ENCODE measurements at places on chromosomes 6 and 20.

DNA sequence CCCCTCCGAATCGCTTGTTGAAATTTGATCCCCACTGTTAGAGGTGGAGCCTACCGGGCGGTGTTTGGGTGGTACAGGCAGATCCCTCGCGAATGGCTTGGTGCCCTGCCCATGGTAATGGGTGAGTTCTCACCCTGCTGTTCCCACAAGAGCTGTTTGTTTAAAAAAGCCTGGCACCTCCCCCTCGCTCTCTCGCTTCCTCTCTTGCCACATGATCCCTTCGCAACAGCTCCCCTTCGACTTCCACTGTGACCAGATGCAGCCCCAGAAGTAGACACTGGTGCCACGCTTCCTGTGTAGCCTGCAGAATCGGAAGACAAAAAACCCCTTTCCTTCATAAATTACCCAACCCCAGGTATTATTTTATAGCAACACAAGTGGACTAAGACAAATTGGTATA lies 292.2 kb upstream of the QKI start:
- DNase-seq = no peak

GRCh38 chr20:646868-647233 lies 6.1 kb downstream of the SRXN1 start:
- no peak for DNase-seq

DNA sequence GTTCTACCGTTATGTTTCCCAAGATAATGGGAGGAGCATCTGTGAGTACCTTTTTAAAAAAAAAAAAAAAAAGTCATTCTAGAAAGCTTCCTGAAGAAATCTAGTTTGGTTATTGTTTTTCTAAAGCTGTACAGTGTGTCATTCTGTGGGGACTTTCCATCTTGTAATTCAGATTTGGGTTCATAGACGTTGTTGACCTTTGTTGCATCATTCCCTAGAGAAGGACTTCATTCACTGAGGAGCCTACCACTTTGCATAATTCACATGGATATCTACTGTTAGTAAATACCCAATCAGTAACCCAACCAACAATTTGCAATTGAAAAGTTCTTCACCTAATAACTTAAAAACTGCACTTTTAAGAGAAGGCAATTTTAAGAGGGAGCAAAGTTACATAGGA lies 60.1 kb downstream of the RPP40 start:
- DNase-seq = no peak

DNA sequence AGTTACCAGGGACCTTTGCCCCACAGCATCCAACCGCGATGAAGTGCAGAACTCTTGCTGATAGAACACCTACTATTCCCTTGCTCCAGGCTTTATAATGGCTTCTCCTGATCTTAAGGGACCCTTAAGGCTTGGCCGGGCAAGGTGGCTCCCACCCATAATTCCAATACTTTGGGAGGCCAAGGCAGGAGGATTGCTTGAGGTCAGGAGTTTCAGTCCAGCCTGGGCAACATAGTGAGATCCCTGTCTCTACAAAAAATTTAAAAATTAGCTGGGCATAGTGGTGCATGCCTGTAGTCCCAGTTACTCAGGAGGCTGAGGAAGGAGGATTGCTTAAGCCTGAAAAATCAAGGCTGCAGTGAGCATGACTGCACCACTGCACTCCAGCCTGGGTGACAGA lies 68.8 kb downstream of the GCNT2 start:
- no peak for DNase-seq

DNA sequence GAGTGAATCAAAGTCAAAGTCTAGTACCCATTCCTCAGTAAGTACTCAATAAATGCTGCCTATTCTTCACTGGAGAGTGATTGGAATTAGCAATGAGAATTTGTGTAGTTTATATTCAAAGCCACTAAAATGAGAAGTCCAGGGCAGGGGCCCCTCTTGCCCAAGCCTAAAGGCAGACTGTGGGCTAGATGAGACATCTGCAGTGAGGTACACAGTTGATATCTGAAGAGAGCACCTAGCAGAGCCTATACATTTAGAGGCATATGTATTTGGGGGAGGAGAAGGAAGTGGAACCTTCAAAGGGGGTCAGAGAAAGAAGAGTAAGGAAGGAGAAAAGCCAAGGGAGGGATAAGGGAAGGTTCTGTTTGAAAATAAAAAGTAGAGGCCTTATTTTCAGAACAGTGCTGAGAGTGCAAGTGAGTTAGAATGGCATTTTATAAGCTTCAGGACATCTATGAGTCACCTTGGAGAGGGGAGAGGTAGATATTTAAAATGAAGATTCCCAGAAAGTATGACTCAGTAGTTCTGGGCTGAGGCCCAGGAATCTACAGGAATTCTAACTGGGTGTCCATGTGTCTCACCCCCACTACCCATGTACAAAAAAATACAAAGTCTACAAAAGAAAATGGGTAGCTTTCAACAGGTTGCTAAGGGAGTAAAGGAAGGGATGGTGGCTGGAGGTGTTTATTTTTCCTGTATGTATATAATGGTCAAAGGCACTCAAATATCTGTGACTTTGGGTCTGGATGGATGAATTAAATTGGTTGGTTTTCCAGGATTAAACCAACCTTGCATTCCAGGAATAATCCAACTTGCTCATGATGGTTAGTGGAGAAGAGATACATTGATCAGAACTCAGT lies 135.1 kb downstream of the ZFP64 start:
- no peak for DNase-seq
